ENCODE measurements at places on chromosomes 3 and 15.

- no peak for DNase-seq
Measured at GRCh38 chr15:56242576-56243162, 1.0 kb downstream of the RFX7 start.

DNA sequence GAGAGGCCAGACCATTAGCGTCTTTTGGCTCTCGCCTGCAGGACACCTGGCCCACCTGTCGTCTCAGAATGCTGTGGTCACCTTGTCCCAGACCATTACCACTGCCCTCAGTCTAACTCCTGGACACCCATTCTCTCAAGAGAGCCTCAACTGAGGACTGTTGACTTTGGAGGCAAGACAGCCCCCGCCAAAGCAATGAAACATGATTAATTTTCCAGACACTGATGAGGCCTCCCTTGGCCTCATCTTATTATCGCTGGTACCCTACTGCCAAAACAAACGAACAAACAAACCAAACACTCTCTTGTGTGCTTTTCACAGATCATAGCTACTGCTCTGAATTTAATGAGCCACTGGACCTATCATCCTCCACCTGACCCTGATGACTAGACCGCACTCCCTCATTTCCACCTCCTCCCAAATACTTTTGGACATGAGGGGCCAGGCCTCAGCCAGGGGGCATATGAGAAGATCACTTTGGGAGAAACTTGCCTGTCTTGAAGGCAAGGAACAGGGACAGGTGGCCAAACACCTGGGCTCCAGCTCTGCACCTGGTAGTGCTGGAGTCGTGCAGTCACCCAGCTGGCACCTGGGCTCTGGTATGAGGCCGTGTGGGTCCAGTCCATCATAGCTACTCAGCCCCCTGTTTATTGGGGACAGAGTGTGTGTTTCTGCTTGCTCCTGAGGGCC lies 27.6 kb downstream of the ALS2CL start:
- no peak for DNase-seq

- DNase-seq, result no peak
Measured at GRCh38 chr3:162082516-162082915, 585.9 kb downstream of the OTOL1 start.

GRCh38 chr15:90394748-90395442 lies 6.9 kb downstream of the IQGAP1 start:
- DNase-seq, result no peak

GRCh38 chr3:6060251-6060650 lies 800.7 kb upstream of the GRM7 start:
- no peak for DNase-seq

GRCh38 chr15:99371180-99372103 lies 120.2 kb downstream of the LRRC28 start:
- DNase-seq, result no peak

DNA sequence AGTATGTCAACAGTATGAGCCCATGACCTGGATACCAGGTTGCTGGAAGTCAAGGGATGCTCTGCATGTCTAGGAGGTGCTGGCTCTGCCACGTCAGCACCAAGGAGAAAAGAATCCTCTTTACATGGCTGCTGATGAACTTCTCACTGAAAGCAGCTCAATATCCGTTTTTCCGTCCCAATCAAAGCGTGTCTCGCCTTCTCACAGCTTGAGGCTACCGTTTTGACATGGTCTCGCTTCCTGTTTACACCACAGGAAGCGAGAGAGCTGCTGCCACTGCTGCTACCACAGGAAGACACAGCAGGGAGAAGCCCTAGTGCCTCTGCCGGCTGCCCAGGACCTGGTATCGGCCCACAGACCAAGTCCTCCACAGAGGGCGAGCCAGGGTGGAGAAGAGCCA lies 27.3 kb downstream of the STARD5 start:
- no peak for DNase-seq

- DNase-seq, result no peak
Measured at GRCh38 chr3:126355777-126356372, 1.3 kb downstream of the KLF15 start.

DNA sequence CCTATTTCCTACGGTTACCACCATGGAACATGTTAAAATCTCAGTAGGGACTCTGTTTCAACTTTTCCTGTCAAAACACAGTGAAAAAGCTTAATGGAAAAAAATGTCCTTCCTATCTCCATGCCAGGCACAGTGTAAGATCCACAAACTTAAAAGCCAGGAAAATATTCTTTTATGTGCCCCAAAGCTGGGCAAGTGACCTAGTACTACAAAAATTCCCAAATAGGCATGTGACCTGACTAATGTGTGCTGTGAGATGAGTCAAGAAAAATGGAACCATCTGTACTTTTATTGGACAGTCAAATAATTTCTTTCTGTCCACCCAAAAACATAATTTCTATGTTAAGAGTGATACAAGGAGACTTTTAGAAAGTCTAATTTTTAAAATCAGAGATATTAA lies 406.0 kb downstream of the ZBTB20 start:
- DNase-seq, result no peak

DNA sequence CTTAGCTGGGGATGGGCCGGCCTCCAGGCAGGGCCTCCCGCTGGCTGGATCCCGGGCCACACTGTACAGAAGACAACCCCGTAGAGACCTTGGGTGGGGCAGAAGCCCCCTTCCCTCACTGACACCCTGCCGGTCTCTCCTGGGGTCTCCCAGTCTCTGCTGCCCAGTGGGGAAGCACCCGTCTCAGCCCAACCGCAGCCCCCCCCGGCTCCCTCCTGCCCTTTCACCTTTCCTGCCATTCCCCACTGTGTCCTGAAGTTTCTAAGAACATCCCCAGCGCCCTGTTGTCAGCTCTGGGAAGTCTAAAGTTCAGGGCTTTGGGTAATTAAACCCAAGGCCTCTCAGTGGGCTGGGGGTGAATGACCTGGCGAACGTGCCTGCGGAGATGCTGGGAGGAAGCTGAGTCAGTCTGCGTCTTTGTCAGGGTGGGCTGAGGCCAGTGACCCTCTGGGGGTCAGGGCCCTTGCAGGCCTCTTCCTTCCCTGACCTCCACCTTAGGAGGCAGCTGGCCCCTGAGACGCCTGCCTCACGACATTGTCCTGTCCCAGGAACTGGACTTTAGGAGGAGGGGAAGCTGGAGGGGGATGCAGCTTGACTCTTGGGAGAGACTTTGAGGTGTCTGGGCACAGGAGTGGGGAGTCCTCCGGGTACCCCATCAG lies 1.4 kb upstream of the SLC51A start:
- no peak for DNase-seq

DNA sequence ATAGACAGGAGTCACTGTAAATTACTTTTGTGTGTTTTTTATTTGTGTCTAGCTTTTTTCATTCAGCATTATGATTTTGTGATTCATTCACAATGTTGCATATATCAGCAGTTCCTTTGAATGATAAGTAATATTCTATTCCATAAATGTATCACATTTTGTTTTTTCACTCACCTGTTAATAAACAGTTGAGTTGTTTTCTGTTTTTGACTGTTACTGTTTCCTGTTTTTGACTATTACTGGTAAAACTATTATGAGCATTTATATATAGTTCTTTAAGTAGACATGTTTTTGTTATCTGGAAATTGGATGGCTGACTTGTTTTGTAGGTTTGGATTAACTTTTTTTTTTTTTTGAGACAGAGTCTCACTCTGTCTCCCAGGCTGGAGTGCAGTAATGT lies 138.4 kb downstream of the RSRC1 start:
- DNase-seq, result no peak

- DNase-seq, result no peak
Measured at GRCh38 chr3:9074079-9074478, 110.8 kb upstream of the RAD18 start.

GRCh38 chr3:177615015-177615414 lies 417.7 kb upstream of the TBL1XR1 start:
- no peak for DNase-seq

DNA sequence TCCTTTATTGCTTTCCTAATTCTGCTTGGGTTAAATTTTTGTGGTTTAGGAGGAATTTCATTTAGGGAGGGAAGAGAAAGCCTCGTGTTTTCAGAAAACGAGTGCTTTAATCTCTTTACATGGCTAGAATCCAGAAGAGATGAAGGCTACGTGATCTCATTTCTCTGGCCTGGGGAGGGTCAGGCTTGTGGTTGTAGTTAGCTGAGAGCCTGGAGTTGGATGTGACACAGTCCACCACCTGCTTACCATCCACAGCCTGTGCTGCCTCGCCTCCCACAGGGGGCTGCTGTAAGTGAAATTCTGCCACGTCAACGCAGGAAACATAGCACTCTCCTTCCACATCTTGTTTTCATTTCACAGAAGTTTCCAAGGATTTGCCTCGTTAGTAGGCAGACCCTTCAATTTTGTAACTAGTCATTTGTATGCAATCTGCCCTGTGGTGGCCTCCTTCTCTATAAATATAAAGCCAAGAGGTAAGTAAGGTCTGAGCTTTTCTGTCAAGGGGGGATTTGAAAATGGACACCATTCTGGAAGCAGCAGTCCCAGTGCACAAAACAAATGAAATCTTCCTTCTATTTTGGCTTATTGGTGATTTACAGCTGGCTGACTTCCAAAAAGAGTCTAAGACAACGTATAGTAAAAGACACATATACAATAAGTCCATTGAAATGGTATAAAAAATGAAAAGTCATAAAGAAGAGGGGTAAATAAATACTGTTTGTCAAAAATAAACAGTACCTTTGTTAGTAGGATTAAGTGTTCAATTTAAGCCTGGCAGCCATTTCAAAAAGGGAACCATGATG lies 3.4 kb downstream of the GXYLT2 start:
- DNase-seq, result no peak

GRCh38 chr15:41115161-41115651 lies 874 bp downstream of the INO80 start:
- no peak for DNase-seq

GRCh38 chr15:84858231-84858630 lies 26.2 kb upstream of the SLC28A1 start:
- no peak for DNase-seq

- no peak for DNase-seq
Measured at GRCh38 chr3:10420745-10421475, 84.5 kb downstream of the ATP2B2 start.

GRCh38 chr3:57063032-57063431 lies 2.6 kb downstream of the SPATA12 start:
- DNase-seq, result no peak

DNA sequence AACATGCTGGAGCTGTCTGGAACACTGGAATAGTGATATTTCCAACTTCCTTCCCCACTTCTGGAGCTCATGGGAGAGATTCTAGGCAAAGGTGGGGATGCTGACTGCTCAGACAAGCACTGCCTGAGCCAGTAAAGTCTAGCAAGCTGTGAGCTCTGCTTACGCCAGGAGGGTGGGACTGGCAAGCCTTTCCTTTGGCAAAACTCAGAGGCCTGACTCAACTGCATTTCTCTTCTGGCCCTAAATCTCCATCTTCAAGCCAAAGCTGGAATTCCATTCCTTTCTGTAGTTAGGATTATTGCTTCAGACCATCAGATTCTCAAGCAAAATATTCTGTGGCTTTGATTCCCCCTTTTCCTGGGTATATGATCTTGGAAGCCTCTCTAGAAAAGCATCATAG lies 20.3 kb upstream of the EPB42 start:
- DNase-seq, result no peak

DNA sequence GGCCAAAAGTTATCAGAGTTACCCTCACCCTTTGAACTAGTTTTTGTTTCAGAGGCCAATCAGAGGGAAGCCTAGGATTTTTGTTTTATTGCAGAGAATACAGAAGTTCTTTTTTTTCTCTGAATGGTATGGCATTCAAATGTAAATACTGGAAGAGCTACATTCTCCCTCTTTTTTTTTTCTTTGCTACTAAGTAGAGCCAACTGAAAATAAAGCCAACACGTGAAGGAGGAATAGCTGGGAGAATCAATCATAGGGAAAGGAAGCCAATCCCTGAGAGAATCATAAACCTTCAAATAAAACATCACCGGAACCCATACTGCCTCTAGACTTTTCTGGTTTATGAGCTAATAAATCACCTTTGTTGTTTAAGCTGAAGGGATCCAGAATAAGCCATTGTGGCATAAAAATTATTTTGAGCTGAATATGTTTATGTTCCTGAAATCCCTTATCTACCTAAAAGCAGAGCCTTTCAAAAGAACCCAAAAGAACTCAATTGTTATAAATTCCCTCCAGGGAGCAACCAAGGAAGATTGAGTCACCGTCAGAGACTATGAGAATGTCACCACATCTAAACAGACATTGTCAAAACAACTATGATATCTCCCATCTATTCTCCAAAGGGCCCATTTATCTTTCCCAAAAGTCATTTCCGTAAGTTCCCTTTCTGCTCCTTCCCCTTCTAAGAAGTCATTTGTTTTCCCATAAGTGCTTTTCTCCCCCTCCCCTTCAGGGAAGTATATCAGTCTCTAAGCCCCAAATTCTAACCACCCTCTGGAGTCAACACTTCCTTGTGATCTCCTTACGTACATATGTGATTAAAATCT lies 3.8 kb upstream of the ZNF280D start:
- DNase-seq, result no peak

GRCh38 chr3:149717391-149718056 lies 34.8 kb downstream of the COMMD2 start:
- DNase-seq, result no peak

GRCh38 chr15:37220949-37221670 lies 120.8 kb upstream of the MEIS2 start:
- no peak for DNase-seq

DNA sequence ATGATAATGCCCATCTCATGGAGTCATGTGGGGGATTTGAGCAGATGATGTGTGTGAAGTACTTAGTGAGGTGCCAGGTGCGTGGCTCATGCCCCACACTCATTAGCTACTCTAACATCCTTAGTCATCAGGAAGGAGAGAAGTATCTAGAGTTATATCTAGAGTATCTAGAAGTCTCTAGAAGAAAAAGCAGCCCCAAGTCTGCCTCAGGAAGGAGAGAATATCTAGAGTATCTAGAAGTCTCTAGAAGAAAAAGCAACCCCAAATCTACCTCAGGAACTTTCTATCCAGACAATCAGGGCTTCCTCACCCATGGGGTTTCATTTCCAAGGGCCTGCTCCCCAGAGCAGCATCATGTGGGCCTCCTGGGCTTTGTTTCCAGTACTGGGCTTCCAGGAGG lies 24.7 kb upstream of the DOCK3 start:
- DNase-seq, result no peak

DNA sequence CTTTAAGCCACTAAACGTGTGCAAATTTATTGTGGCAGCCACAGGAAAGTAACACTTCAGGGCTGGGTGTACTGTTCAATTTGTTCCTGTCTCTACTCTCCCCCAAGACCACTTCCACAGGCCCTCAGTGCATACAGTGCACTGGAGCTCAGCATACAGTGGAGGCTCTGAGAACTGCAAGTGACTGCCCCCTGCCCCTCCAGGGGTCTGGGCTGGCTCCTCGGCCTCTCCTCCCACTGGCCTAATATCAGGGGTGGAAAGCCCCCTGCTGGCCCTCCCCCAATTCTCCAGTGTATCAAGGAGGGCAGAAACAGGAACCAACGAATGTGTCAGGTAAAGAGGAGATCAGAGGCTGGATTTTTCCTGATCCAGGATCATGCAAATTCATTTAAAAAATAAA lies 19.9 kb upstream of the HEG1 start:
- DNase-seq, result no peak

GRCh38 chr15:52233405-52233804 lies 42.2 kb upstream of the GNB5 start:
- no peak for DNase-seq

DNA sequence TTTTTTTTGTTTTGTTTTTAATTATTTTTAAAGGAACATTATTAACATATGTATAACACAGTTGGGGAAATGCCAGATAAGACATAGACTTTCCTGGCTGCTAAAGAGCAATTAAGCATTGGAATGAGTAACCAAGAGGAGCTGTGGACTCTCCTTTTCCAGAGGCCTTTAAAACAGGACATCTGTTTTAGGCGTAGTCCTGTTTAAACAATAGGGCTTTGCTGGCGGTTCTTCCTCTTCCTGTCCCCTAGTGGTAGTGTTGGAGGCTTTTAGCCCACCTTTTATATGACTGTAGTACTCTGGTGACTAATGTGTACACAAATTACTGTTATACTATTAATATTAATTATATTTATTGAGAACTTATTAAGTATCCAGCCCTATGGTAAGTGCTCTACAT lies 81.9 kb downstream of the PPARG start:
- no peak for DNase-seq

Data from cortex of kidney (tissue), 1 donor.